Cardiac muscle cell (in vitro differentiated cells and primary cell): ENCODE measurements at places on chromosomes 12 and 14. TPM values are rescaled to one million over a fixed set of nuclear protein-coding genes. Genes with fewer than 3 reads are reported as not detected.

- no peak for DNase-seq
Measured at GRCh38 chr12:56151672-56152131, 685 bp upstream of the MYL6B start.

- DNase-seq: no peak
Measured at GRCh38 chr14:75260025-75260763, 18.4 kb upstream of the FOS start.

Gene CTSG
- total RNA-seq: not detected in 2 replicates

DNA sequence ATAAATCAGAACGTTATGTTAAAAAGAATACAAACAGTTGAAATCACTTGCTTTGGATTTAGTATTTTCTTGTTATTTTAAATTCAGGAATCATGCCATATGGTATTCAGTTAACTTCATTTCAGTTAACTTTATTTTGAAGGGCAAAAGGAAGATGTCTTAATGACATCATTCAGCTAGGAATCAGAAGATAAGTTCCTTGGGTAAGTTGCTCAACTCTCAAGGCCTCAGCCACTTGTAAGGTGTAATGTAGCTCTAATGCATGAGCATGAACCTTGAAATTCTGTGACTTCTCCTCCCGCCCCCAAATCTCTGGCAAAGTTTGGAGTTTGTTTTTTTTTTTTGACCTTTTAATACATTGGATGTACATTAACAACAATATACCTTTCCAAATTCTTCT lies 42.6 kb downstream of the FRS2 start:
- DNase-seq: peak; percentile 40

Gene BCL11B
- total RNA-seq: 1.7 and 2.8 TPM in 2 replicates

Gene CCDC177
- total RNA-seq: 0.07 TPM in 1 of 2 replicates, not detected in the other

GRCh38 chr14:58864751-58865513 lies 227.2 kb downstream of the DACT1 start:
- DNase-seq: no peak

DNA sequence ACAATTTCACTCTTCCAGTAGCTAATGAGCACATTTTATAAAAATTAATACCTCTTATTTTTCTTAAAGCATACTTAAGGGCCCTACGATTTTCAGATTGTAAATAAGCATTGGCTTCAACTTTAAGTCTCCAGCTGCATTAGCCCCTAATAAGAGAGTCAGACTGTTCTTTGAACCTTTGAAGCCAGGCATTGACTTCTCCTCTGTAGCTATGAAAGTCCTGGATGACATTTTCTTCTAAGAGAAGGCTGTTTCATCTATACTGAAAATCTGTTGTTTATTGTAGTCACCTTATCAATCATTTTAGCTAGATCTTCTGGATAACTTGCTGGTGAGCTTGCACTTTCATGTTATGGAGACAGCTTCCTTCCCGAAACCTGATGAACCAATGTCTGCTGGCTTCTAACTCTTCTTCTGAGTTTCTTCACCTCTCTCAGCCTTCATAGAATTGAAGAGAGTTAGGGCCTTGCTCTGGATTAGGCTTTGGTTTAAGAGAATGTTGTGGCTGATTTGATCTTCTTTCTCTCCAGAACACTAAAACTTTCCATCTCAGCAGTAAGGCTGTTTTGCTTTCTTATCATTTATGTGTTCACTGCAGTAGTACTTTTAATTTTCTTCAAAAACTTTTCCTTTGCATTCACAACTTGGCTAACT lies 377.1 kb upstream of the RGS6 start:
- no peak for DNase-seq

- DNase-seq: peak; percentile 46
Measured at GRCh38 chr14:47442211-47442610, 233.2 kb downstream of the MDGA2 start.

Gene MYO1H
- total RNA-seq: 0.21 TPM in 1 of 2 replicates, not detected in the other

Gene PTCSC3
- not detected in 2 replicates for total RNA-seq

DNA sequence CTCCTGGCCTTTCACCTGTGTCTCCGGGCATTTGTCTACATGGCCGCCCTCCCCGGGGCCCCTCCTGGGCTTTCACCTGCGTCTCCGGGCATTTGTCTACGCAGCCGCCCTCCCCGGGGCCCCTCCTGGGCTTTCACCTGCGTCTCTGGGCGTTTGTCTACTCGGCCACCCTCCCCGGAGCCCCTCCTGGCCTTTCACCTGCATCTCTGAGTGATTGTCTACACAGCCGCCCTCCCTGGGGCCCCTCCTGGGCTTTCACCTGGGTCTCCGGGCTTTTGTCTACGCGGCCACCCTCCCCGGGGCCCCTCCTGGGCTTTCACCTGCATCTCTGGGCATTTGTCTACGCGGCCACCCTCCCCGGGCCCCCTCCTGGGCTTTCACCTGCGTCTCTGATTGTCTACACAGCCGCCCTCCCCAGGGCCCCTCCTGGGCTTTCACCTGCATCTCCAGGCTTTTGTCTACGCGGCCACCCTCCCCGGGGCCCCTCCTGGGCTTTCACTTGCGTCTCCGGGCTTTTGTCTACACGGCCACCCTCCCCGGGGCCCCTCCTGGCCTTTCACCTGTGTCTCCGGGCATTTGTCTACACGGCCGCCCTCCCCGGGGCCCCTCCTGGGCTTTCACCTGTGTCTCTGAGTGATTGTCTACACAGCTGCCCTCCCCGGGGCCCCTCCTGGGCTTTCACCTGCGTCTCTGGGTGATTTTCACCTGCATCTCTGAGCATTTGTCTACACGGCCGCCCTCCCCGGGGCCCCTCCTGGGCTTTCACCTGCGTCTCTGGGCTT lies 68.0 kb upstream of the GALNT9 start:
- no peak for DNase-seq

DNA sequence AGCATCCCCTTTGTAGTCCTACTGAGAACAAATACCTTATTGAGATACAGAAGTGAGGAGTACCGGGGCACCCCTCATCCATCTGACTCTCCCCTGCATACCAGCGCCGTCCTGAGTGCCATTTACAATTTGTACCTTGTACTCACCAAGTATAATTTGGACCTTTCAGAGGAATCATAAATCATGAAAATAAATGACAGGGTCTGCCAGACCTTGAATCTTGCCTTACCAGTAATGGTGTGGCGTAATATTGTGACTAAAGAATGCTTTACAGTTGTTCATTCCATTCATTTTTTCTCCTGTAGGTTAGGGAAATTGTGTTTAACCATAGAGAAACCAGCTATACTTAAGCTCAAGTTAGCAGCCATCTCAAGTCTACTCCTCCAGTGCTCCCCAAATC lies 243.7 kb upstream of the RGS6 start:
- peak; percentile 59 for DNase-seq

GRCh38 chr14:55921511-55921910 lies 196.7 kb upstream of the PELI2 start:
- no peak for DNase-seq

Gene DDX24
- 167 and 188 TPM in 2 replicates for total RNA-seq

Gene FAM181A
- not detected in 2 replicates for total RNA-seq

Gene SLC10A1
- total RNA-seq: not detected in 2 replicates
